ENCODE measurements at places on chromosomes 7 and 10. TPM values are rescaled to one million over a fixed set of nuclear protein-coding genes. Genes with fewer than 3 reads are reported as not detected.

GRCh38 chr7:73706126-73707044 is 13.1 kb downstream of the STX1A start:
- H3K4me3 ChIP-seq, result no peak overlapping the region
- H3K27me3 ChIP-seq, result no peaks in the 10 kb centered on the region
- H3K36me3 ChIP-seq, result peaks cover 8% of the 10 kb centered on the region
- peaks cover 3% of the 10 kb centered on the region for H3K4me1 ChIP-seq
- DNase-seq, result no peak

DNA sequence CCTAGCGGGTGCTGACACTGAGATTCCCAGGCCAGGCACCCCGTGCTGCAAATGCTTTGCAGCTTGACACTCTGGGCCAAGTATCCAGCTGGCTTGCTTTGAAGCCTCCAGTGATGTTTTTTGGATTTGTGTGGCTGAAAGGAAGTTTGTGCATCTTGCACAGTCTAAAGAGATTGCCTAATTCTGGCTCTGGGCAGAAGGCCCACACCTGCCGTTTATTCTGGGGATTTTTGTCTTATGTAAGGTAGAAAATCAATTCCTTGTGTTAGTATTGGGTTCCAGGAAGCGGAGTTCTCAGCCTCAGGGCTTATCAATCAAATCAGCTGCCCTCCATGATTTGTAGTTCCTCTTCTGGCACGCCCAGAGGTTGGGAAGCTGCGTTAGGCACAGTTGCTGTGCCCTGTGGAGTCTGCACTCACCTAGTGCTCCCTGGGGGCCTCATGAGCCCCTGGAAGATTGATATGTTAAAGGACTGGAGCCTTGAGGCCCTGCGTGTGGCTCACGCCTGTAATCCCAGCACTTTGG is 8.4 kb upstream of the PURB start:
- peaks cover 12% of the 10 kb centered on the region for H3K4me1 ChIP-seq
- peaks cover 2% of the 10 kb centered on the region for H3K27me3 ChIP-seq
- no peak overlapping the region for H3K27ac ChIP-seq
- H3K4me3 ChIP-seq, result no peak overlapping the region

DNA sequence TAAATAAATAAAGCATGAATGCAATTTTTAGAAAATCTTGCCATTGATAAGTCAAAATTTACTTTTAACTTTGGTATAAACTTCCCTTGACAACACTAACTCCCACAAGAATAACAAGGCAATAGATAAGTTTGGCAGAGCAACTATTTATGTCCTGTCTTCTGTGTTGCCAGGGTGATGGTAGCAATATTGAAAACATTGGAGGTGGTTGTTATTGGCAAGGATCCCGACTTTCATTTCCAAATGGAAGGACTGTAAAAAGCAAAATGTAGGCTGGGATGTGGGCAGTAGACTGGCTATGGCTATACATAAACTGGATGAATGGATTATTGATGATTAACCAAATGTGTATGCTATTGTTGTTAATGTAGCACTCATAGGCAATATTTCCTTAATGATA is 134.9 kb upstream of the CACNA2D1 start:
- no peaks in the 10 kb centered on the region for H3K27me3 ChIP-seq
- no peak overlapping the region for H3K27ac ChIP-seq
- no peak for DNase-seq
- H3K4me3 ChIP-seq, result no peak overlapping the region

Gene BICC1
- total RNA-seq, result 2.5 TPM

Gene TECTB
- not detected for total RNA-seq

Gene TSPAN33
- total RNA-seq, result 16.7 TPM

Gene PGAM2
- total RNA-seq, result 2.4 TPM

Measured in neural crest cell (in vitro differentiated cells).